ENCODE measurements at places on chromosomes 7 and 10.

DNA sequence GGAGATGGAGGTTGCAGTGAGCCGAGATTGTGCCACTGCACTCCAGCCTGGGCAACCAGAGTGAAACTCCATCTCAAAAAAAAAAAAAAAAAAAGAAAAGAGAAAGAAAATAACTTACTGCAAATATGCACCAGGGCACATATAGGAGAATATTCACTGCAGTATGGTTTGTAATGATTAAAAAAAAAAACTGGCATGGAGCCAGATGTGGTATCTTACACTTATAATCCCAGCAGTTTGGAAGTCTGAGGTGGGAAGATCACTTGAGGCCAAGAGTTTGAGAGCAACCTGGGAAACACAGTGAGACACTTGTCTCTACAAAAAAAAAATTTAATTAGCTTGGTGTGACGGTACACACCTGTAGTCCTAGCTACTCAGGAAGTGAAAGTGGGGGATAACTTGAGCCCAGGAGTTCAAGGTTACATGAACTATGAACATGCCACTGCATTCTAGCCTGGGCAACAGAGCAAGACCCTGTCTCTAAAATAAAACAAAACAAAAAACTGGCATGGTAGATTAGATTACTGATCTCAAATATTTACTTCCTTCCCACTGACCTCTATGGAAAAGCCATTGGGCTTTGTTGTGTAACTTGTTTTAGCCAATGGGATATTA lies 85.6 kb downstream of the MICU1 start:
- DNase-seq: no peak

GRCh38 chr7:46006212-46006611 lies 85.1 kb upstream of the IGFBP3 start:
- no peak for DNase-seq

DNA sequence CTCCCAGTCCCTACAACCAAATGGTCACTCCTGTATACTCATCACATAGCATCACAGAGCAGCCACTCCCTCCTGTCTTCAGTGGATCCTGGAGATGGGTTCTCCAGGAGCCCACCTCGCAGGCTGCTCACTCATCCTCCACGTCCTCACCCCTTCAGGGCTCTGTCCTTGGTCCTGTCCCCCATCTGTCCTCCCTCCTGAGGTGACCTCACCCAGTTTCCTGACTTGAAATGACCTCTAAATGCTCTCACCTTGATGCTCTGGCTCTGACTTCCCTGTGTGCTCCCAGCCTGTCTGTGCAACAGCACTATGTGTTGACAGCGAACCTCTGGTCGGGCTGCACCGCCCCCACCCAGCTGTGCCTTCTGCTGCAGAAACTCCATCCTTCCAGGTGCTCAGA lies 2.1 kb upstream of the PPP2R2D start:
- DNase-seq: no peak

DNA sequence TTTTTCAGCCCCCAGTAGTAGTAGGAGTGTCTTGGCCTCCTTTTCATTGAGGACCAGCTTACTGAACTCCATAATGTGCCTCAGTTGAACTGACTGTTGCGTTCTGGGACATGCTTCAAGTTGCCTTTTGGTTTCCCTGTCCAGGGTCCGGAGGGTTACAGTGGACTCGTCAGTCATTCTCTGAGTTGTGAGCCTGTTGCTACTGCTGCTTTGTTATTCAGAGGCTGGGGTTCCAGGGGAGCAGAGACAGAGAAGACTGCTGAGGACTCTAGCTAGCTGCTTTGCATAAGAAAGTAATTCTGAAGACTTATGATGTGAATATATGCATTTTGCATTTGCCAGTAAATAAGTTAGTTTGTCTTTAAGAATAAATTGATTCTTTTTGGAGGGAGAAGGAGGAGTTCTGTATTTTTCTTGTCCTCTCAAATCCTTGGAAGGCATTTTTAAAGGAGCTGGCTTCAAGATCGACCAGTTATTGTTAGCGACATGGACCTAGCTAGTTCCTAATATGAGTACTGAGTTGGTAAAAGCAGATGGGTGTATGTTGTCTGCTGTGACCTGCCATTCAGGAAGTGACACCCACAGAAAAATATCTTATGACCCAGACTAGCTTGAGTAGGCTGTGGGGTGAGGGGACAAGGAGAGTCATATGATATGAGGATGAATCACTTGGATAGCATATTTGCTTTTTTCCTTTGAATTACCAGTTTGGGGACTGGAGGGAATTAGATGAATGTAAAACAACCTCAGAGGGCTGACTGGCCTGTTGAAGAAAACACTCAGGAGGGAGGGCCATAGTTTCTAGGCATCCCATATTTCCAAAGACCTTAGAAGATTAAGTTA lies 8.3 kb downstream of the PI4K2A start:
- no peak for DNase-seq

DNA sequence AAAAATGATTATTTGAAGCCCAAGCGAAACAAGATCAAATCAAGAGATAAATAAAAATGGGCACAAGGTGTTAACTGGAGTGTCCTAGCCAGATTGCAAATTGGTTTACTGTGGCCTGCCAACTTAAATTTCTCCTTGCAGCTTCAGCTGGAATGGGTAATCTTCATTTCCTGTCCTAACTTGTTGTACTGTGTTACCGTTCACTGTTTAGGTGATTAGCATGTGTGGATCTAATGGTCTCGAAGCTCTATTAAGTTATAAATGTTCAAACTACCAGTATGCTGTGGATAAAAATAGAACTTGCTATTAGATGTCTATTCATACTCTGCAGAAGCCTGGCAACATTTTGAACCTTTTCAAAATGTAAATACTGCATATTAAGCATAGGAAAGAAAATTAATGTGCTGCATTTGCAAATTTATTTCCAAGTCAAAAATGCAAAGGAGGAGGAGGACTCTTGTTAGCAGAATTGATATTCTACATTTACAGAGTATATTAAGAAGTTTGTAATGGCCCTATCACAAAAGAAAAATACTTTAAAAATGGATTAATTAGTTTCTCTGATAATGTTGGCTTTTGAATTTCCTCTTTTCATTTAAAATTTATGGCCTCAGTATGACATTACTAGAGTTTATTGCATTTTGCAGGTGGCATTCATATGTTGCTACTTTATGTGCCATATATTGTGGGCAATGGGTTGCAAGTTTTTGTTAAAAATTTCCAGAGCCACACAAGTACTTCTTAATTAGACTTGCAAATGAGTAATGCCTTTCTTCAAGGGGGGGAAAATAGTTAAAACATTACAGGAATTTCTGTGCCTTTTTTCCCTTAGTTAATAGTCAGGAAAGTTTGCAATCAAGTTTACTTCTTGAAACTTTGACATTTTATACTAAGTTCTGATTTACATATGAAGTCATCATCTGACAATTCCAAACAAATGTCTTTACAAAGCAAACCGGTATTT lies 92.1 kb downstream of the CABCOCO1 start:
- no peak for DNase-seq

- DNase-seq: no peak
Measured at GRCh38 chr10:32893434-32893833, 64.6 kb downstream of the ITGB1 start.

DNA sequence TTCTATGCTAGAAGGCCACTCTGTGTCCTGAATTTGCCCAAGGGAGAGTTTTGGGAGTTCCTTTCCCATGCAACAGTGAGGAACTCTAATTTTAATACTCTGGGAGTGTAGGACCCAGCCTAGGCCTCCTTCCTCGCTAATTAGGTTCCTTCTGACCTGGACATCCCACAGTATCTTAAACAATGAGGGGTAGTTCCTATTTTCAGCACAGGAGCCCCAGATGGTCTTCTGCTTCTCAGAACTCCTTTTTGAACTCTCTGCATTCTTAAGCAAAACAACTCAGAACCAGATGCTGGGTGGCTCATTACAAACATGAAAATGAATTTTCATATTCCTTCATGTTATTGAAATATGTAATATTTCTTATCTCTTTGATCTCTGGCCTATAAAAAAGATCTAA lies 116.9 kb downstream of the LRMDA start:
- DNase-seq: no peak

GRCh38 chr7:5750031-5750653 lies 31.3 kb downstream of the RNF216 start:
- no peak for DNase-seq

DNA sequence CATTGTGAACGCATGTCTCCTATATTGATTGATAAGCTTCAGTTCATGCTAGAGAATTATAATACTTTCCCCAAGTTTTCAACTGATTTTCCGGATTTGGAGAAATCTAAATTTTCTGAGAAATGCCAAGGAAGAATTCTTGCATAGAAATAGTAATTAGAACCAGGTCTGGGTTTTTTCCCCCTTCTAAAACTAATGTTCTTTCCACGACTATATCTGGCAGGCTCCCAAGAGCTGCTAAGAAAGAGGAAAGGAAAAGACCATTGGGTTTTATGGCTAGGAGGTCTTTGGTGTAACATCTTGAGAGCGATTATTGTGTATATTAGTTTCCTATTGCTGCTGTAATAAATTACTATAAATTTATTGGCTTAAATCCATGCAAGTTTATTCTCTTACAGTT lies 71.8 kb upstream of the CACNB2 start:
- DNase-seq: no peak

- DNase-seq: no peak
Measured at GRCh38 chr10:62261666-62262065, 7.0 kb downstream of the RTKN2 start.

DNA sequence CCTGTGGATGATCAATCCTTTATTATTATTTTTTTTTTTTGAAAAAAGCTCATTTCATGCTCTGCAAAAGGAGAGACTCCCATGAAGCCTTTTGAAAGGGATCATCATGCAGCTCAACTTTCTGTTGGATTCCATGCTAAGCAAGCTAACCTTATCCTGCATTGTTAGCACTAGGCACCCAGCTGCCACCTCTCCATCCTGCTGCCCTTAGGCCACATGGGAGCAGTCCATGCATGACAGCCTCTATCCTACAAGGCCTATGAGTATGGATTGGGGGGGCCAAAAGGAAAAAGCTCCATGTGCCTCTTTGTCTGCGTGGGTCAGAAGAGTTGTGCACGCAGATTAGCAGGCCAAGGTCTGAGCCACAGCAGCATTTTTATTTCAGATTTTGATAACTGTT lies 19.2 kb downstream of the SMNDC1 start:
- no peak for DNase-seq

GRCh38 chr7:104431930-104432329 lies 103.5 kb downstream of the LHFPL3 start:
- DNase-seq: no peak

- no peak for DNase-seq
Measured at GRCh38 chr7:99762680-99763327, 21.2 kb downstream of the CYP3A4 start.

DNA sequence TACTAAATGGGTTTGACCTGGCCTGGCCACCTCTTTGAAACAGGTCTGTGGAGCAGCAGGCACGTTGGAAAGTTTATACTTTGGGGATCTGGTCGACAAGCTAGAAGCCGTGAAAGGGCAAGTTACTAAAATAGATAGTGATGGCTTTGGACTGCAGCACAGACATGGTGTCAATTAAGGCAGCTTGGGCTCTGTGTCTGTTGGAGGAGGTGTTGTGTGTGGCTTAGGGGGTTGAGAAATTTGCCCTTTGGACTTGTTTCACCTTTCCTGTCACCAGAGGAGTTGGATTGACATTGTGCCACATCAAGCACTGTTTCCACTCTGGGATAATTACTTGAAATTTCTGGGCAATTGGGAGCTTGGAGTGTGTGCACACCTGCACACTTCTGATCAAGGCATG lies 251.8 kb upstream of the MKI67 start:
- no peak for DNase-seq

DNA sequence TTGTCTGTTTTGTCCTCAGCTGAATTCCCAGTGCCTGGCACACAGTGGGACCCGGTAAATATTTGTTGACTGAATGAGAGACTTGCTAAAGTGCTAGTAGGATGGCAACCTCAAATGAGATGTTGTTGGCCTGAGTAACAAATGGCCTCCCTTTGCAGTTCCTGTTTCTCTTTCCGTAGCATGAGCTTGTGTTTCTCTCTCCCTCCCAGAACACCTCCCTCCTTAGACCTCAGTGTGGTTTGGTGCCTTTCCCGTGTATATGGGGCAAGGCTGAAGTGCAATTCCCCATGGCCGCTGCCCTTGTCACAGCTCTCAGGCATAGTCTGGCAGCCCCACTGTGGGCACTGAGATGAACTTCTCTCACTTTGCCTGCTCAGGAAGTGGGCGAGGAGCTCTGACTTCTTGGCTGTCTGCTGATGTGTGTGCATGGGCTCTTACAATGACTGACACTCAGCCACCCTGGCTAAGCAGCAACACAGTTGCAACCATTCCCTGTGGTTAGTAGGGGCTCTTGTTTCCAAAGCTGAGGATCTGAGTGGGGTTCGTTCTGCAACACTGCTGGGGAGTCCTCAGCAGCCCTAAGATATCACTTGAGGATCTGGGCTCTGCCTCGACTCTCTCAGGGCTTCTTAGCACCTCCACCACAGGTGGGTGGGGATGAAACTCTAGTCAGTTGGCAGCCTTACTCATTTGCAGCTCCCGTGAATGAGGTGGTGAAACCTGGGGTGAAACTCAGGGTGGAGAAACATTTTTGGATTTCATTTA lies 136.1 kb downstream of the ICA1 start:
- peak; percentile 5 for DNase-seq

GRCh38 chr10:127279334-127279774 lies 83.0 kb upstream of the INSYN2A start:
- DNase-seq: no peak

DNA sequence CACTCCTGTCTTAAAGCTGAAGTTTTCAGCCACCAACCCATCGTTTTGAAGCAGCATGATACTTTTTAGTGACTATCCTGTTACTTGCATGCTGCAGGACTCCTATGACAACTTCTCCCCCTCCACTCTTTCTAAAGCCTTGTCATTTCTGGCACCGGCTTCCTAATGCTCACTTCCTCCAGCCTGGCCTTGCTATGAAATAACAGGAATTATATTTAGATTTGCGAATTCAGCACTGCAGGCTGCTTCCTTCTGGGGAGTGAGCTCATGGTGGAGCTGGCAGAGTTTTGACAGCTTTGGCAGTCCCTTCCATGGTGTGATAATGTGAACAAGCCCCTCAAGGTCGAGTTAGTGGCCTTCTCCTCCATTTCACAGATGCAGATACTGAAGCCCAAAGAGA lies 13.4 kb downstream of the BLNK start:
- no peak for DNase-seq

DNA sequence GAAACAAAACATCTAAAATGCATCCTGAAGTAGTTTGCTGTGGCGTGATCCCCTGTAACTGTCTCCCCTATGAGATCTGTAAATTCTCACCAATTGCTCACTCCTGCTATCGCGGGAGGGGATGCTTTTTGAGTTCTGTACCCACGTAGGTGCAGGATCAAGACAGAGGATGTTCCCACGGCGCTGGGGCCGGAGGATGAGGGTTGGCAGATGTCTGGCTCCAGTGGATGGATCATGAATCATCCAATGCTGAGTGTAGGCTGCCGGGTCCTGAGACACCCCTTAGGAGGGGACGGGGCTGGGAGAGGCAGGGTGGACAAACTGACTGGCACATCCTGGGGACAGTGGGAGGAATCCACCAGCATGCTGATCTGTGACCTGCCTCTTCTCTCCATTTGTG lies 224.4 kb downstream of the USP6NL start:
- no peak for DNase-seq

- no peak for DNase-seq
Measured at GRCh38 chr10:624605-625332, 64.7 kb downstream of the DIP2C start.

GRCh38 chr7:26367219-26367711 lies 75.6 kb downstream of the SNX10 start:
- no peak for DNase-seq

GRCh38 chr7:122975341-122975740 lies 20.2 kb downstream of the TAS2R16 start:
- no peak for DNase-seq
